Astrocyte of the spinal cord (primary cell): ENCODE measurements at places on chromosomes 4 and X.

- DNase-seq = no peak
These were observed 126.0 kb upstream of the WDFY3 start for GRCh38 chr4:85092536-85092935.

- DNase-seq = peak; percentile 88
These were observed 26.8 kb upstream of the AREG start for GRCh38 chr4:74418063-74418670.

DNA sequence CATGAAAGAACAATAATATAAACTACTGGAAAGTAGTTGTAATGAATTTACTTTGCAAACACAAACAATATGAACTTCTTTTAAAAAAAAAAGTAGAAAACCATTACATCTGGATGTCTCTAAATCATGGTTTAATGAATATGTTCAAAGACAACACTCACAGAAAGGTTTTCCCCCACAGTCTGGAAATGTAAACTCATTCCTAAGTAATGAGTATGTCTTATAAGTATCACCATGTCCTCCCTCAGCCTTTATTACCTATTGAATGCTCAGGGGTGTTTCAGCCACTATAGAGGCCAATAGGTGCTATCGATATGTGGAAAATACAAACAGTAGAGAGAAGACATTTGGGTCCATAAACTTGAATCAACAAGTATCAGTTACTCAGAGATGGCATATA is 186.7 kb downstream of the PALLD start:
- DNase-seq = peak; percentile 40

DNA sequence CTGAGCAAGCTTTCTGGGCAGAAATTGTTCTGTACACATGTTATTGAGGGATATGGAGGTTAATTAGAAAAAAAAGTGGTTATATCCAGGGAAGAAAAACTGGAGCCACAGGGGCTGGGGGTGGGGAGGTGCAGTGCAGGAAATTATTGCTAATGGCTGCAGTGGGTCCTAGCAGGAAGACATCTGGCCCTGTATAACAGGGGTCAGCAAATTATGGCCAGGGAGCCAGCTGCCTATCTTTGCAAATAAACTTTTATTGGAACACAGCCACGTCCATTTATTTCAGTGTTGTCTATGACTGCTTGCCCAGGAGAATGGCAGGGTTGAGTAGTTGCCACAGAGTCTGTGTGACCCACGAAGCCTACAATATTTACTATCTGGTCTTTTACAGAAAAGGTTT is 23.4 kb upstream of the PRPS2 start:
- DNase-seq = no peak

- peak; percentile 25 for DNase-seq
These were observed 66.6 kb downstream of the ING2 start for GRCh38 chr4:183571350-183571941.
